ENCODE measurements at places on chromosomes 2 and 18. TPM values are rescaled to one million over a fixed set of nuclear protein-coding genes. Genes with fewer than 3 reads are reported as not detected.

COL4A4 gene
- total RNA-seq, result 1.2 TPM

KCNIP3 gene
- 15.1 TPM for total RNA-seq

GAREM1 gene
- total RNA-seq, result 7.8 TPM

SATB2 gene
- 2.3 TPM for total RNA-seq

DNA sequence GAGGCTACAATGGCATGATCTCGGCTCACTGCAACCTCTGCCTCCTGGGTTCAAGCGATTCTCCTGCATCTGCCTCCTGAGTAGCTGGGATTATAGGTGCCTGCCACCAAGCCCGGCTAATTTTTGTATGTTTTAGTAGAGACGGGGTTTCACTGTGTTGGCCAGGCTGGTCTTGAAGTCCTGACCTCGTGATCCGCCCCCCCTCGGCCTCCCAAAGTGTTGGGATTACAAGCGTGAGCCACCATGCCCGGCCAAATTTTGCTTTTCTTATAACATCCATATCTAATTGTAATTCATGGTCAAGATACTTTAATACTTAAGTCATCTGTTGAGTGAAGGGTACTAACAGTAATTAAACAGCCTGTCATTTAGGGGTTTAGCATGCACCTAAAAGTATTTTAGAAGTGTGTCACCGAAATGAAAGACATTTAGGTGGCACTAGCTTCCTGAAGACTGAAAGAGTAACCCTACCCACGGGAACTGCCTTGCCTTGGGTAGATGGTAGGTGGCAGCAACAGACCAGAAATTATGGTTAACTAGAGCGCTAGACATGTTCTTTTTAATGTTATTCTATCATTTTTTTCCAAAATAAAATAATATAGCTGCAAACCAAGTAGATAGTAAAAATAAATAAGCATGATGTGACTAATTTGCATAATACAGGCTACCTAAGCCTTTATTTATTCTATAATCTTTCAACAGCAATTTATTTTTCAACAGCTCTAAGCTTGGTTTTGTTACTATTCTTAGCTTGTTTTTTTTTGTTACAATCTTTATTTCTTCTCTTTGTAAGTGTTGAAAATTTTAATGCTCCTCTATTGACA lies 8.6 kb upstream of the ACYP2 start:
- no peaks in the 10 kb centered on the region for H3K4me1 ChIP-seq
- no peak overlapping the region for H3K4me3 ChIP-seq
- no peaks in the 10 kb centered on the region for H3K27me3 ChIP-seq

DNA sequence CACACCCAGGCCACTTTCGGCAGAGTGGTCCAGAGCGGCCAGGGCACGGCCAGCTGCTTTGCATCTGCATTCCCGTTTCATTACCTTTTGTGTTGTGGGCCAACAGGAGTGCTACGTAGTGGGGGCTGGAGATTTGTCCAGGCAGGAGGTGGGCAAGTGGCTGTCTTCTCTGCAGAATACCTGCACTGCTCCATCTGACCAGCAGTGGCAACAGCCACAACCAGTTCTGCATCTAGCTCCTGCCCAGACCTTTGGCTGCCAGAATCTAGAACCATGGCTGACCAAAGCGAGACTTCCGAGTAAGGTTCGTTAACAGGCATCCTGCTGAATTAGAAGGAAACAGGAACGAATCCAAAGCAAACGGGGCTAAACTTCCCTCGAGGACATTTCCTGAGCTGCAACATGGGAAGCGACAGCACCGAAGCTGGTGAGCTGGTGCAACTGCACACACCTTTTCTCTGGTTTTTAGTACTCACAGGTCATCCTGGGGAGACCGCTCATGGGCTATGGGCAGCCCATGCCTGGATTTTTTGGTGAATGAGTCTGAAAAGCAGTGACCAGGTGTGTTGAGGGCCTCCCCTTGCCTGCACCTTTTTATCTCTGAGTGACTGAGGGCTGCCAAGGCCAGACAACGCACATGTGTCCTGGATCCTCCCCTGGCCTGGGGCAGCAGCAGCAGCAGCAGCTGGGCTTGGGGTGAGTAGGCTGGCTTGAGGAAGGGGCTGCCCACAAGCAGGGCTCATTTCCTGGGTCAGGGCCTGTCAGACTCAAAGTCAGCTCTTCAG lies 10.5 kb downstream of the GDF7 start:
- DNase-seq, result no peak
- no peaks in the 10 kb centered on the region for H3K4me1 ChIP-seq
- no peak overlapping the region for H3K27ac ChIP-seq
- H3K27me3 ChIP-seq, result no peaks in the 10 kb centered on the region
- no peaks in the 10 kb centered on the region for H3K36me3 ChIP-seq
- no peak overlapping the region for H3K4me3 ChIP-seq

GRCh38 chr2:203659331-203660049 lies 46.9 kb upstream of the CD28 start:
- no peaks in the 10 kb centered on the region for H3K36me3 ChIP-seq
- H3K4me1 ChIP-seq, result no peaks in the 10 kb centered on the region
- H3K27ac ChIP-seq, result no peak overlapping the region
- H3K4me3 ChIP-seq, result no peak overlapping the region

GRCh38 chr2:159744363-159744762 lies 32.1 kb downstream of the MARCHF7 start:
- no peak overlapping the region for H3K4me3 ChIP-seq
- no peaks in the 10 kb centered on the region for H3K4me1 ChIP-seq
- no peaks in the 10 kb centered on the region for H3K27me3 ChIP-seq
- no peak overlapping the region for H3K27ac ChIP-seq

- H3K27me3 ChIP-seq, result no peaks in the 10 kb centered on the region
- no peak overlapping the region for H3K4me3 ChIP-seq
- H3K36me3 ChIP-seq, result no peaks in the 10 kb centered on the region
- H3K4me1 ChIP-seq, result no peaks in the 10 kb centered on the region
These were observed 77.3 kb downstream of the QPCT start for GRCh38 chr2:37421686-37422085.

Data from breast epithelium (tissue), 4 donors.